ENCODE measurements at places on chromosomes 3 and 15.

DNA sequence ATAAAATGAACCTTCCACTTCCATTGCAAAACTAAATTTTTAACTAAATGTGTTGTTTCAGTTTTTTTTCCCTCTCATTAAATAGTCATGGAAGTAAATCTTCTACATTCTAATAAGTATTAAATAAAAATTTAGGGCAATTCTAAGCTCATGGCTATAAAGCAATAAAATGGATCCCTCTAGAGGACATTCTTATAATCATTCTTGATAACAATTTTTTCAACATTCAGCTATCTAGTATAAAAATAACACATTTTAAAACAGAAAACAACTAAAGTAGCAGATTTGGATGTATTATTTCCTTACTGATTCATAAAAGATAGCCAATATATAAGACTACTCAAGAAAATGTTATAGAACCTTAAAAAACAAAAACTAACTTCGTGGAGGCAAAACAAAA lies 393.1 kb downstream of the PLOD2 start:
- no peak for DNase-seq

GRCh38 chr3:33442190-33442589 lies 2.0 kb upstream of the UBP1 start:
- DNase-seq, result no peak

- DNase-seq, result no peak
Observed at GRCh38 chr3:52136513-52136912, 17.7 kb downstream of the POC1A start.

DNA sequence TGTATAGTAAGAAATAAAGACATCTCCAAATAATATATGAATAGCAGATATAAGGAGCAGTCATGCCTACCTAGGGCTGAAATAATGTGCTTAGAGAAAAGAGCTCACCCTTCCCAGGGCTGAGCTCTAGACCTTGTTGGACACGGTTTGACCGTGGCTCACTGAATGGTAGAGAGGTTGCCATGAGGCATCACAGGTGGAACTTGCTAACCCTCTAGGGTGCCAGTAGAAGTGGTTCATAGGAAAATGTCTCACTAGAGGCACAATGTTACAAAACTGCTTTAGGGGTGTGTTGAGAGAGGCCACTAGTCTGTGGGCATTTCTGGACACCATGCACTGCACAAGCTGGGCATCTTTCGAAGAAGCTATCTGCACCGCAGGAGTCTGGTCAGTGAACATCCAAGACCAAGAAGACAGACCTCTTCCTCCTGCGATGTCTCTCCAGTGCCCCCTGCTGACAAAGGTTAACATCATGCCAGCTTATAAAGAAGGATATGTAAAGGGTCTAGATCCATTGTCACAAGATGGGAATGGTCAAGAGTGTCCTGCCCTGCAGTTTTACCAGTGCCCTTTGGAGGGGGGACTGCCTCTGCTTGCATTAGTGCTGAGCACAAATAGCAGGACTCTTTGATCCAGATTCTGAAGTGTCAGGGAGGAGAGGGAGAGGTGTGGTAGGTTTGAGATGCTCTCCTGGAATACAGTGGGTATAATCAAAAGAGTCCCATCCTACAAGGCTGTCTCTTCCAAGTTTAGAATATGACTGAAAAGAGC lies 266.8 kb downstream of the ZNF385D start:
- DNase-seq, result peak; percentile 3

DNA sequence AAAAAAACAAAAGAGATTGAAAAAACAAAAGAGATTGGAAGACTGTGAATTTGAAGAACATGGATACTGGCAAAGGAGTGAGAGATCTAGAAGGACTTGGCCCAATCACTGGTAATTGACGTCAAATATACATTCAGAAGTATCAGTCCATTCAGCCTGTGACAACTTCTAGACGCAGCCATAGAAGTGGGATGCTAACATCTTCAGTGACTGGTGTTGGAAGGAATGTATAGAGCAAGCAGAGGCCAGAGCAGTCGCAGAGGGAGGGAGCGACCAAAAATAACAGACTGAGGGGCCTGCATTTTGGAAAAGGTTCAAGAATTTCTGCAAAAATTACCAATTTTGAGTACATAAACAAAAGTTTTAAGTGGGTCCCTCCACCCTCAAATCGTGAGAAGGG lies 473.3 kb downstream of the CADM2 start:
- DNase-seq, result no peak

DNA sequence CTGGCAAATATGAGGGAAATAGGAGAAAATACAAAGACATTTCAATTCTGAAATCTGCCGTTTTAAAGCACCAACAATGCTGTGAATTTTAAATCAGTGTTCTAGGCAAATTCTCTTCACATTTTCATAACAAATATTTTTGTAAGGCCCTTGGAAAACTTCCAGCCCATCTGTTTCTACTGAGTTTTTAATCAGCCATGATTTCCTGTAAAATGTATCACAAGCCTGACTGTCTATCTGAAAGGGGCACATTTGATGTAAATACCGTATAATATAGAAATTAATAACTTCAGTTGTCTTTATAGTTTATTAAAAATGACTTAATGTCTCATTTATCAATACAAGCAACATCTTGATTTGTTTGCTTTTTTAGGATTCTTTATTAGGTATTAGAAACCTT lies 454.7 kb downstream of the PYDC2 start:
- no peak for DNase-seq

GRCh38 chr3:110758208-110758607 lies 313.4 kb upstream of the NECTIN3 start:
- DNase-seq, result no peak

- DNase-seq, result peak; percentile 23
Observed at GRCh38 chr15:78565951-78566774, 843 bp downstream of the CHRNA5 start.

DNA sequence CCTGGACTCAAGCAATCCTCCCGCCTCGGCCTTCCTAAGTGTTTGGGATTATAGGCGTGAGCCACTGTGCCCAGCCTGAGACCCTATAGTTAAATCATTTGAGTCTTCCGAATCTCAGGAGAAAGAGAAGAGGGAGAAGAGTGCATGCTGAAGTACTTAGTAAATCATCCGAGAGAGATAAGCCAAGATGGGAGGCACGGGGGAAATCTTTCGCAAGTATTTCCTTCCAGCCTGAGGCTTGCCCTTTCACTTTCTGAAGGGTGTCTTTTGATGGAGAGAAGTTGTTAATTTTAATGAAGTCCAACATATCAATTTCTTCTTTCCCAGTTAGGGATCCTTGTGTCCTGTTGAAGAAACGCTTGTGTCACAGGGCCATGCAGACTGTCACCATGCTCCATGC lies 97.1 kb upstream of the SLC6A6 start:
- peak; percentile 9 for DNase-seq

DNA sequence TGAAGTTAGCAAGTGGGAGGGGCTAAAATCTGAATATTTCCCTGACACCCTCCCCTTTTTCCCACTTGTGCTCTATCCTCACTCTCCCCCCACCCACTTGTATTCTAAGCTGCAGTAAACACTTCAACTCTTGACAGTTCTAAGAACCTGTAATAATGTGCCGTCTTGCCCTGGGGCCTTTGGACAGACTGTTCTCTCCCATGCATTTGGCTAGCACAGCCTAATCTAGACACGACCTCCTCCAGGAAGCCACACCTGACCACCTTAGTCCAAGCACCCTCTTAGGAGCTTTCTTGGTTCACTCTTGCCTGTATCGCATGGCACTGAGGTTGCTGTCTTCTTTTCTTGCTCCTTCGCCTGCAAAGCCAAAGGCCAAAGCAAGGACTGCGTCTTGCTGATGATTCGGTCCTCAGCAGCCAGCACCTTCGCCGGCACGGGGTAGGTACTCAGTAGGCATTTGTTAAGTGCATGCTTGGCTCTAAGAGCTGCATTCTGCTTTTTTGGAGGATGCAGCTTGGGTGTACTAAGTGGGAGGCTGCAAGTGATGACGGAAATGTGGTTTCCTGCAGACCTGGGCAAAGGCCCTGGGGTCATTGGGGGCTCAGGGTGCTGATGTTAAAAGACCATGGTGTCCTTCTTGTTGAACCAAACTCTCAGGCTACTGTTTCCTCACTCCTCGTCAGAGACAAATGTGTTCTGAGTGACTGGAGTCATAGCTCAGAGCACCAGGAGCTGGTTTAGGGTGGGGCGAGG lies 2.0 kb upstream of the ZNF710 start:
- no peak for DNase-seq

DNA sequence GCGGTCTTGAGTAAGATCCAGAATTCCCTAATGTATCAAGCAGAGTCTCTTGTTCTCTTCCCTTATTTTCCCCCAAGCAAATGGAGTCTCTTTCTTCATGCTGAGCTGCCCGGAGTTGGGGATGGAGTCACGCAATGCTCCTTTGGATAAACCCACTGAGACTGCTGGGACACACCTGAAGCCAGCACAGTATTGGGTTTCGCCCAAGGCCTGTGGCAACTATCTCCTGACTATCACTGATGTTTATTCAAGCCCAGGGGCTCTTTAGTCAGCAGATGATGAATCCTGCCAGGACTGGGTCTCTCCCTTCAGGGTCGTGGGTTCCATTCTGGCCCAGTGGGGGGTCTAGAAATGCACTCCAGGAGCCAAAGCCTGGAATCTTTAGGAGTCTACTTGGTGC lies 11.3 kb downstream of the USF3 start:
- DNase-seq, result no peak

- no peak for DNase-seq
Observed at GRCh38 chr3:120569222-120570057, 26.7 kb upstream of the NDUFB4 start.

- DNase-seq, result no peak
Observed at GRCh38 chr15:60124460-60125070, 120.5 kb downstream of the FOXB1 start.

DNA sequence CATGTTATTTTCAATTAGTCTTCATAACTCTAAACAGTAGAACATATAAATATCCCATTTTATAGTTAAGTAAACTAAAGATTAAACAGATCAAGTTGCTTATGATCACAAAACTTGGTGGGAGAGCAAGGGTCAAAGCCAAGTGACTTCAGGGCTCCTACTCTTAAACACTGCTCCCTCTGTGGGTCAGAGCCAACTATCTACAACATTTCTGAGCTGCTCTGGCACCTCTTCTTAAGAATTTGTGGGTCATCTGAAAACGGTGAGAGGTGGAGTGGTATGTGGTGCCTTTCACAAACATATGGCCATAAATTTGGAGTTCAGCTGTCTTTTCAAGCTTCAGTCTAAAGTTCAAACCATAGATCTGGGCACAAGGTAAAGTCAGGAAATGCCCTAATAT lies 10.9 kb downstream of the ATG3 start:
- DNase-seq, result no peak

DNA sequence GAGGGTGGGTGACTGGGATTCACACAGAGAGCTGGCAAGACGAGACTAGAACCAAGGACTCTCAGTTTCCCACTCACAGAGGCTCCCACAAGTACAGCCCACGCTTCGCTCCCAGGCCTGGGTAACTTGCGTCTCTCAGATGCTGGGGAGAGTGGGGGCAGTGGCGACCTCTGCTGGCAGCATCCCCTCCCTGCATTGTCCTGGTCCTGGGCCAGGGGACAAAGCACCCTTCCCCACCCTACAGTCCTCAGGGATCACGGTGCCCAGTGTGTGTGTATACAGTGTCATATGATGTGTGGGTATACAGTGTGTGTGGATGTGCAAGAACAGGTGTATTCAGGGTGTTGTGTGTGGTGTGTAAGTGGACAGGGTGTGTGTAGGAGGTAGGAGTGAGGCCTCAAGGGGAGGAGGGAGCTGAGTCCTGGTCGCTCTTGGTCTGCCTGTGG lies 12.8 kb downstream of the VILL start:
- DNase-seq, result peak; percentile 55

DNA sequence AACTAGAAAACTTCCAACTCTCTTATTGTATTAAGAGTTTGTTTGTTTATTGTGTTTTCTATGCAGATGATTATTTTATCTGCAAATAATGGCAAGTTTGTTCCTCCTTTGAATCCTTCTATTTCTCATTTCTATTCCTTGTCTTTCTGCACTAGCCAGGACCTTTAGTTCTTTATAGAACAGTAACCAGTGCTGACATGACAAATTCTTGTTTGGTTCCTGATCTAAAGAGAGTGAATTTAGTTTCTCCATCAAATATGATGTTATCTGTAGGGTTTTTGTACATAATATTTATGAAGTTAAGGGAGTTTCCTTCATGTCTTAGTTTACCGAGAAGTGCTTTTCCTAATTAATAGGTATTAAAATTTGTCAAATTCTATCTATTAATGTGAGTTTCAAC lies 100.8 kb upstream of the STRIT1 start:
- DNase-seq, result no peak

DNA sequence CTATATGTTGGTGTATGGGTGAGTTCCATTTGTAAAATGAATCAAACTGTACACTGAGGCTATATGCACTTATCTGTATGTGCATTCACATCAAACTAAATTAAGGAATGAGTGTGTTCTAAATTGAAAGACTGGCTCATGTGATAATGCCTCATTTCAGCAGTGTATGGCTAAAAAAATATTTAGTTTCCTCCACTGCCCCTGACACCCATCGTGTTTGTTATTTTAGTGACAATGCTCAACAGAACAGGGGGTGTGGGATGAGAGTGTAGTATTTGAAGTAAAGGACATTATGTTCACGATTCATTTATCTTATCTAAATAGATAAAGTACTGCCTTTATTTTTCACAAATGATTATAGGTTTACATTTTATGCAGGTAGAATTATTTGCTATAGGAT lies 301.1 kb upstream of the ARPP21 start:
- no peak for DNase-seq
